ENCODE measurements at places on chromosomes 13 and 19.

- no peak for DNase-seq
Measured at GRCh38 chr13:42747399-42747873, 33.9 kb upstream of the FAM216B start.

DNA sequence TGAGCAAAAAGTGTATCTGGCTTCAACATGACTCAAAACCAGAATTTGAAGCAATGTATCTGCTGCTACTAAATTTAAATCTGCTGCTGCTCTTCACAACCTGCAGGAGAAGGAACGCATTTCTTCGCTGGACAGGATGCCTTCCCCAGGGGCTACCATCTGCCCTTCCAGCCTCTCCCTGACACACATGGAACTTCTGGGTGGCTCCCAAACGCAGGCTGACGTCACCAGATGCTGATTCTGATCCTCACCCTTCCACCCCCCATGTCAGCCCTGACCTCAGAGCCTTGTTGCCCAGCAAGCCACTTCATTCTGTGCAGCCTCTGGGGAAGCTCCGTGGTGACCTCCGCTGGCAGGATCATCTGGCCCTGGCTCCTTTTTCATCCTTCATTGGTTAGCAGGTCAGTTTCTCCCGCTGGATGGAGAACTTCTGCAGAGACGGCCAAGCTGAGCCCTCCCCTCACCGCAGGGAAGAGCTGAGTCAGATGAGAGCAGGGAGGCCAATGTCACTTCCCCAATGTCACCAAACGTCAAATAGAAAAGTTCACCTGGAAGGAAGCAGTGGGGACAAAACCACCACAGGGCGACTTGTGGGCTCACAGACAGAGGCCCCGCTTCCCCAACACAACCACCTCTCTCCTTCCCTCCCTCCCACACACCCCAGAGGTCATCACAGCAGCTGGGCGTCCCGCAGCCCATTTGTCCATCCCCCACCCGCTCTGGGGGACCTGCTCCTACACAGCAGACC lies 14.0 kb upstream of the RAB20 start:
- no peak for DNase-seq

GRCh38 chr13:27132538-27132937 lies 39.1 kb downstream of the USP12 start:
- no peak for DNase-seq

GRCh38 chr19:19134687-19135158 lies 3.6 kb downstream of the TMEM161A start:
- DNase-seq = no peak

DNA sequence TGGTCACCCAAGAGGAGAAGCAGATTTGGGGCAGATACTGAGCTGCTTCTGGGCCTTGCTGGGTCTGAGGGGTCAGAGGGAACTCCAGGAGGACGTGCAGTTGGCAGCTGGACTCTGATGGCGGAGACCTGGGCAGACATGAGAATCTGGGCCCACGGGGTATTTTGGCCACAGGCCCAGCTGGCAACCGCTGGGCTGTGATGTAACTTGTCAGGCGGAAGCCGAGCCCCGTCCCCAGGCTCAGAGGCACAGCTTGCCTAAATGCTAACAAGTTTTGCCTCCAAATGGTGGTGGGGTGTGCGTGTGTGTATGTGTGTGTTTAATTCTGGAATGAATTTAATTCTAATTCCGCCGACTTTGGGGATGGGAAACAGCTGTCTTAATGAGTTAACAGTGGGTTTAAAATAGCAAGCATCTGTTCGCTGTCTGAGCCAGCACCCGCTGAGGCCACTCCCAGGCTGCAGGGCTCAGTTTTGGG lies 11.6 kb downstream of the ZNRF4 start:
- DNase-seq = no peak

GRCh38 chr13:101965096-101965495 lies 436.8 kb downstream of the FGF14 start:
- no peak for DNase-seq

GRCh38 chr19:16657384-16657783 lies 2.6 kb downstream of the SMIM7 start:
- no peak for DNase-seq

GRCh38 chr19:892243-892893 lies 619 bp downstream of the MED16 start:
- DNase-seq = no peak

DNA sequence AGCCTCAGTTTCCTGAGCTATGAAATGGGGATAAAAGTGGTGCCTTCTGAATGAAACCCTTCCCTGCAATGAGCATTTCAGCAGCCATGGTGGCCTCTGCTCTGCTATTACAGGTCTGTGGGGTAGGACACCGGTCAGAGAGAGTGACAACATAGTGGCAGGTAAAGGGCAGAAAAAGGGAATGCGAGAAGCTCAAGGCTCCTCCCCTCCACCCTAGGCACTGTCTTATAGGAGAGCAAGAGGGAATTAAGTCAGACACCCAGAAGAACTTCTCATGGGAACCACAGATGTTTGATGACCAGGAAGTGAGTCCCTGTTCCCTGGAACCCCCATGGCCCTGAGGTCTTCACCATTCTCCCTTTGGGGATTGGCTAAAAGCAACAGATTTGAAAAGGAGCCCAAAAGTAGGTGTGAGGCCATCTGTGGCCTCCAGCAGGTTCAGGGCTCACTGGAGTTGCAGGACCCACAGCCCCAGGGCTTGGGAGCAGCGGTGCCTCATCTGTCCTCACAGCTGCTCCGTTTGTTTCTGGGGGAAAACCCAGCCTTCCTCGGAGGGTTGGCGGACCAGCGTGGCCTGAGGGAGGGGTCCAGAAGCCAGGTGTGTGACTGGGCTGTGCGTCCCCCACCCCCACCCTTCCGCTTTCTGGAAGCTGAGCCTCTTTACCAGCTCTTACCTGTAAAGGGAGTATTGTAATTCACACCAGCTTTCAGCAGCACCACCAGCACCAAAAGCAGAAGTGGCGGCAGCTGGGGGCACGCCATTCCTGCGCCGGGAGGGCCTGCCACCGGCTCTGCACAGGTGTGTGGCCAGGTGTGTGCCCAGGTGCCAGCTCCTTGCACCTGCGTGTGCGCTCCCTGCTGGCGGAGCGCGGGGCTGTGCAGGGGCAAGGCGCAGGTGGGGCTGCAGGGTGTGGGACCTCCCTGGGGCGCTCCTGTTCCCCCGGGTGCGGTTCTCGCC lies 19.4 kb downstream of the IQCN start:
- no peak for DNase-seq

DNA sequence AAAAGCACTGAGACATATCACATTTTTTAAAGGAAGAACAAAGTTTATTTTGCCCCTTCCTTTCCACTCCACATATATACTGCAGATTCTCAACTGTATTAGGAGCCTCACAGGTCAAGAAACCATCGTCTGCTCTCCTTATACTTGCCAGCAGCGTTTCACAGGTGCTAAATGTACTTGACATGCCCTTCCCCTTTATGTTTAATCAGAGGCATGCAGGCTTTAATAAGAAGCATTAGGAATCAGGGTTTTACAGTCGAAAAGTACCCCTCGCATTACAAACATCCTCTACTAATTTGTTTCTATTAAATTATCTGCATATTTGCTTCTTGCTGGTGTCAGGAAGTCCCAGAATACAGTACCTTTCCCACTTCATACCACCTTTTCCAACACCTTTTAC lies 3.7 kb upstream of the RAP2A start:
- DNase-seq = no peak

- DNase-seq = no peak
Measured at GRCh38 chr19:19459707-19460251, 54.3 kb downstream of the GATAD2A start.

Data from hypothalamus (tissue), 51 donors.